ENCODE measurements at places on chromosomes 5 and 9.
A peak's percentile ranks its signal among the peaks of the same experiment; 100 is the strongest.

DNA sequence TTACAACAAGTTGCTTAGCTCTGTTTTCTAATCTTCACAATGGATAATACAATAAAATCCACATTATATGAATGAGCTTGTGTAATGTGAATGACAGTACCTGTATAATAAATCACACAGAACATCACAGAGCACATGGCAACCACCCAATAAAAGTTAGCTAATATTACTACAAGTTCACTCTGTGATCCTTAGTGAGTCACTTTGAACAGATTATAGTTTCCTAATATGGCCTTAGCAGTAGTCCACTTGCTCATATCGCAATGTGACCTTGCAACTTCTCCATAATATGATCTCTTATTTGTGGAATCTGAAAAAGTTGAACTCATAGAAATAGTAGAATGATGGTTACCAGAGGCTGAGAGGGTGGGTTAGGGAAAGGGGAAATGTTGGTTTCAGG is 361.3 kb downstream of the PTPRD start:
- DNase-seq = peak; percentile 16

- DNase-seq = no peak
Measured at GRCh38 chr5:159564031-159564430, 233.7 kb upstream of the IL12B start.

- DNase-seq = peak; percentile 72
Measured at GRCh38 chr9:4077499-4078102, 222.3 kb downstream of the GLIS3 start.

DNA sequence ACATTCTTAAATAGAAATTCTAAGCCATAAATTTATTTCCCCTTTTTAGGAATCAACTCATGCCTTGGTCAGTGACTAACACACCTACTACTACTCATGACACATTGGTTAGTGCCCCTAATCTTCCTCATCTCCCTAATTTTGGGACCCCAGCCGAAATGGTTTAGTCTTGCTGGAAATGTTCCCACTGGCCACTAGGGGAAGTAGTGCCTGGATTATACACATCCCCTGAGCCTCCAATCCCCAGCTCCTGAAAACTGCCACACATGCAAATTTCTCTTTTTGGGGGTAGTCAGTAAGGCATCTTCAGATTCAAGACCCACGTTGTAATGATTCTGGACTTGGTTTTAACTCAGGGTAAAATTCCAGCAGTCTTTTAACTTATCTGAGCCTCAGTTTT is 79.8 kb downstream of the HSD17B3 start:
- peak; percentile 16 for DNase-seq

DNA sequence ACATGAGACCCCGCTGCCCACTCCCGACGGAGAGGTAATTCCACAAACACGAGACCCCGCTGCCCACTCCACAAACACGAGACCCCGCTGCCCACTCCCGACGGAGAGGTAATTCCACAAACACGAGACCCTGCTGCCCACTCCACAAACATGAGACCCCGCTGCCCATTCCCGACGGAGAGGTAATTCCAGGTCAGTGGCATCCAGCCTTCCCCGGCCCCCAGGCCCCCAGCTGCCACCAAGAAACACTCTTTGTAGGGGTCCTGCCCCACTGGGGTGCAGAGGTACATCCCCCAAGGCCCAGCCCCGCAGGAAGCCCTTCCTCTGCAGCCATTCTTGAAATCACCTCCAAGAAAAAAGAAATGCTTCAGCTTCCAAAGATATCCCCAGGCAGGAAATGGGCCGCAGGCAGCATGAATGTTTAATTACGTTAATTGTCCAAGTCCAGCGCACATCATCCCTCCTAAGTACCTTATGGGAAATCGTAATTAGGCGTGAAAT is 115.9 kb downstream of the ADAMTS2 start:
- no peak for DNase-seq

GRCh38 chr5:81757404-81757803 is 6.5 kb upstream of the SSBP2 start:
- no peak for DNase-seq

GRCh38 chr5:145157841-145158240 is 677.3 kb downstream of the PRELID2 start:
- peak; percentile 34 for DNase-seq

All from adipocyte (in vitro differentiated cells).